ENCODE measurements at places on chromosomes 12 and 14.

DNA sequence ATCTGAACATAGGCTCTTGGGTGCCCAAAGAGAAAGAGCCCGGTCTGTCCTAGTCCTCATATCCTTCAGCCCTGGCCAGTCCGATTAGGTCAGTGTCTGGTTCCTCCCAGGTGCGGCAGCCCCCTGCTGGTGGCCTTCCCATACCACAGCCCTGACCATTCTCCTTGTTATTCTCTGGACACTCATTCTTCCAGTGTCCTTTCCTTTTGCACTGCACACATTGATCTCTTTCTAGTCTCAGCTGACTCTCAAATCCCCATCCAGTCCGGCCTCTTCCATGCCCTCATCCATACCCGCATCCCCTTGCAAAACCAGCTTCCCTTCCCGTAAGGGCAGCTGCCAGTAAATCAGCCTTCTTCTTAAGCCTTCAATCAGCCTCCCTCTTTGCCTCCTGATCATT, 1316.3 kb downstream of the TMEM121 start:
- no peak for DNase-seq

GRCh38 chr12:72346363-72346944, 74.3 kb downstream of the TRHDE start:
- peak; percentile 31 for DNase-seq

- no peak for DNase-seq
These were observed 34.8 kb downstream of the DIO3 start for GRCh38 chr14:101595887-101596721.

- no peak for DNase-seq
These were observed 17.8 kb upstream of the MLEC start for GRCh38 chr12:120668868-120669840.

DNA sequence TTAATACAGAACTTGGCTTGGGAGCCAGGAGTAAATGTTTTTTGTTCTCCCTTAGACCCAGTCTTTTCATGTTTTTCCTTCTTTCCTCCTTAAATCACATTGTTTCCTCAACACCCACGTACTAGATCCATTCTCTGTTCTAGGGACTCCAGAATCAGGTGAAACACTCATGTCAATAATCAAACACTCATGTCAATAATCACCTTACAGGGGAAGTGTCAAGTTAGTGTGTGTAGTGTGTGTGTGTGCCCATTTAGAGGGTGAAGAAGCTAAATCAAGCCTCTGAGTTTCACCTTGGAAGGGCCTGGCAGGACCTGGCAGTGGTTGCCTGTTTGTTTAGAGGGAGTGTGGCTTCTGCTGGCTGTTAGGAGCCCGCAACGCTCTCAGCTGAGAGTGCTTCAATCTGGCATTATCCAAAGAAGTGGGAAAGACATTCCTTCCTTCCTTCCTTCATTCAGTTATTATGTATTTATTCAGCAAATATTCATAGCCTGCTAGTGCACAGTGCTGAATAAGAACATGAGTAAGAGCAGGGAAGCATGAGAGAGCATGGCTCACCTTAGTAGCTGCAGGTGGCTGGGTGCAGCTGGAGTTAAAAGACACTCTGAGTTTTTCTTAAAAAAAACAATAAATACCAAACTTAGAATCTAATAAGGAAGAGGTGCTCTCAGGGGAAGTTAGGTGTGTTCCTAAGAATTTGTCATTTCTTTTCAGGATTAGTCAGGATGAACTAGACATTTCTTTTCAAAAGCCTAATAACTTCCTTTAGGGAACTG, 17.6 kb upstream of the EID3 start:
- DNase-seq = peak; percentile 66

- peak; percentile 42 for DNase-seq
These were observed 8.0 kb upstream of the EVL start for GRCh38 chr14:100056964-100057795.

GRCh38 chr12:90102957-90103652, 394.5 kb upstream of the ATP2B1 start:
- peak; percentile 31 for DNase-seq

DNA sequence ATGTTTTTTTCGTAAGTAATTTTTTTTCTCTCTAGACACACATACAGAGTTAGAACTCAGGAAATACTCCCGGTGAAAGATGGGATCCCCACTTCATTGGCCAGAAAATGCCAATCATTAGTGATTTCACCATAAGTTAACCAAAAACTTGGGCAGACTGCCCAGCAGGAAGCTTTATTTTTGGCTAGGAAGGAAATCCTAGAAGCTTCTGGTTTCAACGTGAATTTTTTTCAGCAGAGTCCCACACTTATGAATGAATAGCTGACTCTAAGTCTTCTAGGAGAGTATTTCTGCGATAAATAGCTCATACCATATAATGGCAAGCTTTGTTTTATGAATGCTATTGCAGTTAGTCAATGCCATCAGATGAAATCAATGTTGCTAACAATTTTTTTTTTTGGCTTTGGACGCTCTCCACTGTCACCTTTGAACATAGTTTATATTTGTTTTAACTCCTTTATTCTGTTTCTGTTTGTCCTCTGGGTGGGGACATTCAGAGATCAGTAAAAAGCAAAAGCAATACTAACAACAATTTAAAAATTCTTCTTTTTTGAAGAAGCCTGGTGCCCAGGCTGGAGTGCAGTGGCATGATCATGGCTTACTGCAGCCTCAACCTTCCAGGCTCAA, 9.5 kb downstream of the PPP1CC start:
- peak; percentile 27 for DNase-seq

GRCh38 chr12:96289067-96289466, 94.9 kb downstream of the ELK3 start:
- no peak for DNase-seq

- DNase-seq = no peak
These were observed 94.4 kb downstream of the BICD1 start for GRCh38 chr12:32201096-32201495.

DNA sequence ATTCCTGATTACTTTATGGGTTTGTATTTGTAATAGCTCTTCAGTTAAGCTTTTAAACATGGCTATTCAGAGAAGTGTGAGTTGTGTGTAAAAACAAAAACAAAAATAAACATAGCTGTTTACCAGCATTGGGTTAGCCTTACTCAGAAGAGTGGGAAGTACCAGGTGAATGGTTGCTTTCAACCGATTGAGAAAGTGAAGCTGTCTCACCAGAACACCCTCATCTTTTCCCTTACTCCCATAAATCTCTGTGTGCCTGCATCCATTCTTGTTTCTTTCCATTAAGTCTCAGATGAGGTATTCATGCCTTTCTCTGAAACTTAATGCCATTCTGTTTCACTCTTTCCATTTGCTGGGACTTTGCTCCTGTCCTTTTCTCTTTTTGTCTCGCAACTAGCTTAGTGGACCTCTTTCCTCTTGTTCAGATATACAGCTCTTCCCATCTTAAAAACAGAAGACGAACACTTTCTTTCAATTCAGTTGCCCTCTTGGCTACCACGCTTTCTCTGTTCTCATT, 10.7 kb downstream of the BORCS5 start:
- no peak for DNase-seq

- no peak for DNase-seq
These were observed 10.7 kb downstream of the AGAP2 start for GRCh38 chr12:57727758-57728395.

DNA sequence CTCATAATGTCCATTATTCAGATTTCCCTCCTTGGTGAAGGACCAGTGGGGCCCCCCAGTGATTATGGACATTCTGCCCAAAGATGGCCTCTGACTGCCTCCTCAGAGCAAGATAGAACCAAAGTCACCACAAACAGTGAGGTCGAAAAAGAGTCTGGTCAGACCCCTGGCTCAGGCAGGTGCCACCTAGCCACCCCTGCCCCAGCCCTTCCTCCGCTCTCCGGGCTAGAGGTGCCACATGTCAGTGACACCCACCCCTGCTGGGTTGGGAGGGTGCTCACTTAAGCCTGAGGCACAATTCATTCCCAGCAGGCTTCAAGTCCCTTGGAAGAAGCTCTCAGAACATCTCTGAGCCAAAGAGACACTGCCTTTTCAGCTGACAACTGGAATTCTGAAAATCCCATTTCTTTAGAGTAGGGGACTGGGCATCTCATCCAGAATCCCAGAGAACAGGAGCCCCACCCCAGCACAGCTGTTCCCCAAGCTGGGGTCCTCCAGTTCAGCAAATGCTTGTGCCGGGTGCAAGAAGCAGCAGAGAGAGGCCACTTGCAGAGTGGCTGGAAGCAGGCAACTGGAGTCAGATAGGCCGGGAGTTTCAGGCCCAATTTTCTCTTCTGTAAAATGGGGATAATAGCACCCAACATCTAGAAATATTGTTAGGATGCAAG, 50.3 kb downstream of the ISCA2 start:
- no peak for DNase-seq

GRCh38 chr14:67940486-67941455, 121.2 kb downstream of the RAD51B start:
- no peak for DNase-seq

- DNase-seq = no peak
These were observed 147.4 kb downstream of the RMST start for GRCh38 chr12:97609957-97610356.

DNA sequence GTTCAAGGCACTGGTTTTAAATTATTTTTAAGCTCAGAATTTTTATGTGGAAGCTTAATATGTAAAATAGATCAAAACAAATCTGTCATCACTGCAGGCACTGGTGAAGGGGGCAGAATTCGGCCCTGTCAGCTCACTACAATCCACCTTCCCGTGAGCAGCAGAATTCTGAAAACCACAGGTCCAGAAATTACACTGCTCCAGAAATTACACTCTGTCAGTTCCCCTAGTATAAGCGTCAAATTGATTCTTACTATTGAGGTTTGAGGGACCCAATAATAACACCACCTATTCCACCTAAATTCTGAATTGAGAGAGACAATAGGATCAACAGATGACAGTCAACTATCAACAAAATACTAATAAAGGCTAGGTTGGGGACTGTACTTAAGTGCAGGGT, 245.5 kb downstream of the PHLDA1 start:
- no peak for DNase-seq

DNA sequence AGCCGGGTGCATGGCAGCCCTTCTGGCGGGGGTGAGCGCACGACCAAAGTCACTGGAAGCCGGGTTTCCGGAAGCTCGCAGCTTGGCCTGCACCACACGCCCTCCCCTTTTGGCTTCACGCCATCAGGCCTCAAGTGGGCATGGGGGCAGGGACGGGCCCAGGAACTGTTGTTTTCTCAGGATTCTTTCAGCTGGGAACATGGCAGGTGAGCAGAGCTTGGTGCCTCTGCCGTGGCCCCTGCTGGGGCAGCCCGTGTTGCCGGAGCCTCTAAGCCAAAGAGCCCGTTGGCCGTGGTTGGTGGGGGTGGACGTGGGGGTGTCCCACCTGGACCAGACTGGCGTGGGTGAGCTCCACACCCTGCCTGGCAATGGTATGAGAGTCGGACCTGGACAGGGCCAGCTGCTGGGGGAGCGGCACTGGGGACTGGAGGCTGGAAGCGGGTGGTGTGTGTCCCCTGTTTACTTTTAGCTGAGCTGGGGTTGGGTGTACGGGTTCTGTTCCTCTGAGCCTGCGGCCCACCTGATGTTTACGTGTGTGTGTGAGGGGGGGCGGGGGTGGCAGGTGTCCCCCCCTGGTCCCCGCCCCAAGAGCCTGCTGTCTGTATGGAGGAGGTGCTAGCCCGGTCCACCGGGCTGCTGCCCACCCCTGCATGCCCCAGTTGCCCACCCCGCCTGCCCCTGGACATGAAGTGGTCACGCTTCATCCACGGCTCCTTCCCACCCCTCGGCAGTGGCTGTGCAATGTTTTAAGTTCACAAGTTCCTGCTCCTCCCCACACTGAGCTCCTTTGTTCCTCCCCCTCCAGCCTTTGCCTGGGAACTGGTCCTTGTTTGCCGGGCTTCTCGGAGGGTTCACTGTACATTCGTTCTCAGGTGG, 28.7 kb upstream of the PLD4 start:
- peak; percentile 17 for DNase-seq

DNA sequence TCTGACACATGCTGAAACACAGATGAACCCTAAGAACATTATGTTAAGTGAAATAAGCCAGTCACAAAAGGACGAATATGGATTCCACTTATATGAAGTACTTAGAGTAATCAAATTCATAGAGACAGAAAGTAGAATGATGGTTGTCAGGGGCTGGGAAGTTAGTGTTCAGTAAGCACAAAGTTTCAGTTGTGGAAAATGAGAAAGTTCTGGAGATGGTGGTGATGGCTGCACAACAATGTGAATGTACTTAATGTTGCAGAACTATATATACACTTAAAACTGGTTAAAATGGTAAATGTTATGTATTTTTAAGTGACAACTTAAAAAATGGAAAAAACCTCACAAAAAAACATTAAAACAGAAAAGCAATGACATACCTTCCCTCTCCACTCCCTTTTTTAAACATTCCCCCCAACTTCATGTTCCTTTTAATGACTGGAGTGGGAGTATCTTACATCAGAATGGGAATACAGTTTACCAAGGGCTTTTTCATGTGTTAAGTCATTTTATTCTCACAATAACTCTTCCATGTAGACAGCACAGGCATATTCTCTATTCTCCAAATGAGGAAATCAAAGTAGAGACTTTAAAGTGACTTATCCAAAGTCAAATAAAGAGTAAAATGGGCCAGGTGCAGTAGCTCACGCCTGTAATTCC, 24.0 kb downstream of the BTBD7 start:
- DNase-seq = no peak

DNA sequence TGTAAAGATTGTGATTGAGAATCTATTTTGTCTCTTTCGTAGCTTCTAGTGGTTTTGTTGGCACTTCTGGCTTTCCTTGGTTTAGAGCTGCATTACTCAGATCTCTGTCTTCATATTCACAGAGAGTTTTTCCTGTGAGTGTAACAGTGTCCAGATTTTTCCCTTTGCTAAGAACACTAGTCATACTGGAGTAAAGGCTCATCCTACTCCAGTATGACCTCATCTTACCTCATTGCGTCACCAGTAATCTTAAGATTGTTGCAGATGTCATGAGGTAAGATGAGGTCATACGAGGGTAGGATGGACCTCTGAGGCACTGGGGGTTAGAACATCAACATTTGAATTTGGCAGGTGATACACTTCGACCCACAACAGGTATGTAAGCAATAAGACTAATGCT, 461.2 kb downstream of the FLRT2 start:
- DNase-seq = no peak

DNA sequence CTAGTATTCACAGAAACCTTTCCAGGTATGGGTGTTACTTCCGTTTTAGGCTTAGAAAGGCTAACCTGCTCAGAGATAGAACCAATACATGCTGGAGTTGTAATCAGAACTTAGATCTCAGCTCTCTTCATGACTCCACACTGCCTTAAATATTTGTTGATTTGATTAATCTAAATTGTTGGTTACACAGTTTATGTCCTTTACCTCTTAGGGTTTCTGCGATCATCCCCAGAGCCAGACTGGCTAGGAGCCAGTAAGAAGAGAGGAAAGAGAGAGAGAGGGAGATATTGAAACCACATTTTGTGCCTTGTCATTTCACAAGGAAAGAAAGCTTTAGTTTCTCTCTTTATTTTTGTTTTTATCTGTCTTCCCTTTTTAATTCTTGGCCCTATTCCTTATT, 16.8 kb upstream of the MGP start:
- no peak for DNase-seq

GRCh38 chr14:23559010-23559925, 3.2 kb downstream of the THTPA start:
- peak; percentile 57 for DNase-seq

- no peak for DNase-seq
These were observed 54.3 kb downstream of the PLEKHG7 start for GRCh38 chr12:92756898-92757596.
